ENCODE measurements at places on chromosomes 3 and 15.

DNA sequence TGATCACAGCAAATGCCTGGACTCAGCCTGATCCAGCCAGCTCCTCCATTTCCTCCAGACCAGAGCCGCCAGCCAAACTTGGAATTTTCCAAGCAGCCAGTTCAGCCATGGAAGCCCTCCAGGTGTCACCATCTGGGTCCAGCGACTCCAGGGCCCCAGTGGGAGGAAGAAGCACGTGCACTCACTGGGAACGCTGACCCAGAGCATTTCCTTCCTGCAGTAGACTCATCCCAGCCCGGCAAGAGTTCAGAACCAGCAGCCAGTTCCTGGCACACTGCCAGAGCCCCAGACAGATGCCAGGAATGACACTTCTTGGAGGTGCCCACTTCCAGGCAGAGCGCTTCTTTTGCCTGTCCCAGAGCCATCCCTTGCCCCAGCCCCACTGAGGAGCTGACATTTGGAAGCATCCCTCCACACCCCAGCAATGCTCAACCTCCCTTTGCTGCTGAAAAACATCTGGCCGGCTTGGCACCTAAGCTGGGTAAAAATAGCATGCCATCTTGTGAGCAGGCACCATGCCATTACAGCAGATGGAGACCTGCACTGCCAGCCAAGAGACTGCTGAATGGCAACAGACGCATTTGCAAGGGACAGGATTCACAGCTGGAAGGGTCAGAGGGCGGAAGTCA, 460.3 kb upstream of the PROK2 start:
- no peak for DNase-seq

GRCh38 chr15:83268147-83268546, 16.3 kb downstream of the BNC1 start:
- no peak for DNase-seq

DNA sequence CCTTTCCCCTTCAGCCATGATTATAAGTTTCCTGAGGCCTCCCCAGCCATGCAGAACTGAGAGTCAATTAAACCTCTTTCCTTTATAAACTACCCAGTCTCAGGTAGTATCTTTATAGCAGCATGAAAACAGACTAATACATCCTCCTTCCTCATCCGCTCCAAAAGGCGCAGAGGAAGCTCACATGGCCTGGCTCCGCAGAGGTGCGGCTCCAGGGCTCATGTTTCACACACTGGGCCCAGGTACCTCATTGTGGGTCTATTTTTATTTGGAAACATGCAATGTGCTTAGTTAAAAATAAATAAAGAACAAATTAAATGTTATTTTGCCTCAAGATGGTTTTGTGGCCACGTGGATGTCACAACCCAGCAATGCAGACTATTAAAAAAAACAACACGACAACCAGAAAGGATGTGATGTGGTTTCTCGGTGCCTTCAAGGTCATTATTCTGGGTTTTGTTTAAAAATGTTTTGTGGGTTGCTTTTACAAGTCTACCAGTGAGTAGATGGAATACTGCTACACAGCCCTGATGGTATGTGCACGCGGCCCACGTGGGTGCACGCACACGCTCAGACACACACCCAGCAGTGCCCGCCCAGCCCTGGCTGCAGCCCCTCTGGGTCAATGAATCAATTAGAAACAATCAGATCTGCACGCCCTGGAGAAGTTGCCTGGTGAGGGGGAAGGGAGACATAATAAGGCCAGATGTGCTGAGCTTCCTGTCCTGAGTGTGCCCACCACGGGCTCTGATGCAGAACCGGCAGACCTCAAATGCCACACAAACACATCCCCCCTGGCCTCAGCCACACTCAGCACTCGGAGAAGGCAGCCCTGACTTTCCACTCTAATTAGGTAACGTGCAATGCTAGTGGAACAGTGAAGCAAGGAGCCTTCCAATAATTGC, 140.1 kb downstream of the ADAMTS17 start:
- no peak for DNase-seq

DNA sequence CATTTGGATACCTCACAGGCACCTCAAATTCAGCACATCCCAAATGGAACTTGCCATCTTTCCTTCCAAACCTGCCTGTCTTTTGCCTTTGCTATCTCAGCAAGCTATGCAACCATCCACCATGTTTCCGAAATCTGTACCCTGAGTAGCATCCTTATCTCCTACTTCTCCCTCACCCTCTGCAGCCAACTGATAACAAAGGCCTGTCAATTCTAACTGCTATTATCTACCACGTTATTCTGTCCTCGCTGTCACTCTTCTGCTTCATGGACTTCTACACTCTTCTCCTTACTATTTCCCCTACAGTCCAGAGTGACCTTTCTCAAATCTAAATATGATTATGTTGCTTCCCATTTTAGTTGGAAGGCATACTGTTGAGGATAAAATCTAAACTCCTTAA, 25.5 kb upstream of the TAFA4 start:
- DNase-seq: no peak

DNA sequence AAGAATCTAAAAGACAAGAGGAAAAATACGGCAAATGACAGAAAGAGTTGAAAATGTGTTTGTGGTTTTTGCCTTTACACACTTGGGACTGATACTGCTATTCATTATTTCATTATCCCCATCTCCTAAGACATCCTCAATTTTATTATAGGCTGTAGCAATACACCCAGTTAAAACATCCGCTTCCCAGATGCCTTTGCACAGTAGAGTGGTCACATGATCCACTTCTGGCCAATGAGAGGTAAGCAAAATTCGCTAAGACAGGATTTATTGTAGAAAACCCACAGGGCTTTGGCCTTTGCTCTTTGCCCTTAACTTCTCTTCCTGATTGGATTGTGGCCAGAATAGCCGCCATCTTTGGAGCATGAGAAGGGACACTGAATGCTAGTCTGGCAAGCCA, 53.2 kb upstream of the BOC start:
- DNase-seq: no peak

DNA sequence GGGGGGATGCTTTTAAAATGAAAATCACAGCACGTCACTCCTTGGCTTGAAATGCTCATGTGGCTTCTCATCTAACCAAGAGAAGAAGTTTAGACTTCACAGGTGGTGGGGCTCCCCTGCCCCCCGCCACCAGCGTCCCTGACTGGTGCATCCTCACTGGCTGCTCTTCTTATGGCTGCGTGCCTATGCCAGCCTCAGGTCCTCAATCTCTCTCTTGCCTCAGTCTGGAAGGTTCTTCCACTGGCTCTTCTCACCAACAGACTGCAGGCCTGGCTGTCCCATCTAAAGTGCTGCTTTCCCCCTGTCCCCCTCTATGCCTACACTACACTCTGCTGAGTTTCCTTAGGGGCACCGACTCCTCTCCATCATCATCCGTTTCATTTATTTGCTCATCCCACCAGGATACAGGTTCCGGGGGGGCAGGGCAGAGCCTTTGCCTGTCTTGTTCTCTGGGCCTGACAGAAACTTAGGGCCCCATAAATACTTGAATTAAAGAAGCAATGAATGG, 20.6 kb downstream of the ABTB1 start:
- no peak for DNase-seq

DNA sequence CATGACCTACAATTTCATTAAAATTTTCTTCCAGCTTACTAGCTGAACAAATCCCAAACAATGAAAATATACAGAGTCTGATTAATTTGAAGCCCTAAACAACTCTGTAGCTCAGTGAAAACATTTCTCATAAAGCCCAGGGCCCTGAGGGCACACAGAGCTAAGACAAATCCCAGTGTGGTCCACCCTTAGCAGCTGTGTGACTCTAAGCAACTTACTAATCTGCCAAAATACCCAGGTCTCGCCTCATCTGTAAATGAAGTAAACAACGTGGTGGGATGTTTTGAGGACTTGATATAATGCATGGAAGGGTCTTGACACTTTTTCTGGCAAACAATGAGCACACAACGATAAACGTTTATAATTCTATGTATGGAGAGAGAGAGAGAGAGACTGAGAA, 158.4 kb downstream of the FHIT start:
- DNase-seq: no peak

Measured in T follicular helper cell (primary cell).